ENCODE measurements at places on chromosomes 7 and 10.

- peak; percentile 78 for DNase-seq
Measured at GRCh38 chr10:132575320-132576201, 38.0 kb downstream of the INPP5A start.

DNA sequence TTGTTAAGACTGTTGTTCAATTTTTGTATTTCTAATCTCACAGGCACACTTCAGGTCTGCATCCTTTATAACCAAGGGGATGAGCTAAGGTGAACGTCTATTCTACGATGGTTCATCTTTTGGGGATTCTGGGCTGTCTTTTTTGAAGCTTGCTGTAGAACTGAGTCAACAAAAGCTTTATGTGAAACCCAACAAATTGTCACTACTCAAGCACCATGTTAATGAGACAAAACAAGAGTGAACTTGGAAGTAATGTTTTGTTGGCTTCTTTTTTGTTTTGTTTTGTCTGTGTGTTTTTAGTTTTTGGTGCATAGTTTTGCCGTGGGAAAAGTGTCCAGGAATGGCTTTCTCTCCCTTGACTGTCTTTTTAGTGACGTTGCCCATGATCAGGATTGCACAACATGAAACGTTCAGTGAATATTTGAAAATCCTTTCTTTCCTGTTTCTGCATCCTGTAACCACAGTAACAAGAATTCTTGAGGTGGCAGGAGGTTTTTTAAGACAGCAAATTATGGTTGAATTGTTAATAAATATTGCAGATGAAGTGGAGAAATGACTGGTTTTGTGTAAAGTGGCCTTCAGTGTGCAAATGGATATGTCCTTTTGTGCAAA, 65.6 kb downstream of the WIPF3 start:
- no peak for DNase-seq

DNA sequence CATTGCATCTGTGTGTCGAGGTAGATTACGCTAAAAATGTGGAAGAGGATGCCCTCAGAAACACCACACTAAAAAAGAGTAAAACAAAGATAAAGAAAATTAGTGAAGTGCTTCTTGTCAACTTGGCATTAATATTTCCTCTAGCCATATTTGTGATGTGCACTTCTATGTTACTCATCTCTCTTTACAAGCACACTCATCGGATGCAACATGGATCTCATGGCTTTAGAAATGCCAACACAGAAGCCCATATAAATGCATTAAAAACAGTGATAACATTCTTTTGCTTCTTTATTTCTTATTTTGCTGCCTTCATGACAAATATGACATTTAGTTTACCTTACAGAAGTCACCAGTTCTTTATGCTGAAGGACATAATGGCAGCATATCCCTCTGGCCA, 79.0 kb upstream of the SCIN start:
- DNase-seq = no peak

- no peak for DNase-seq
Measured at GRCh38 chr10:32516567-32517495, 70.9 kb downstream of the CCDC7 start.

DNA sequence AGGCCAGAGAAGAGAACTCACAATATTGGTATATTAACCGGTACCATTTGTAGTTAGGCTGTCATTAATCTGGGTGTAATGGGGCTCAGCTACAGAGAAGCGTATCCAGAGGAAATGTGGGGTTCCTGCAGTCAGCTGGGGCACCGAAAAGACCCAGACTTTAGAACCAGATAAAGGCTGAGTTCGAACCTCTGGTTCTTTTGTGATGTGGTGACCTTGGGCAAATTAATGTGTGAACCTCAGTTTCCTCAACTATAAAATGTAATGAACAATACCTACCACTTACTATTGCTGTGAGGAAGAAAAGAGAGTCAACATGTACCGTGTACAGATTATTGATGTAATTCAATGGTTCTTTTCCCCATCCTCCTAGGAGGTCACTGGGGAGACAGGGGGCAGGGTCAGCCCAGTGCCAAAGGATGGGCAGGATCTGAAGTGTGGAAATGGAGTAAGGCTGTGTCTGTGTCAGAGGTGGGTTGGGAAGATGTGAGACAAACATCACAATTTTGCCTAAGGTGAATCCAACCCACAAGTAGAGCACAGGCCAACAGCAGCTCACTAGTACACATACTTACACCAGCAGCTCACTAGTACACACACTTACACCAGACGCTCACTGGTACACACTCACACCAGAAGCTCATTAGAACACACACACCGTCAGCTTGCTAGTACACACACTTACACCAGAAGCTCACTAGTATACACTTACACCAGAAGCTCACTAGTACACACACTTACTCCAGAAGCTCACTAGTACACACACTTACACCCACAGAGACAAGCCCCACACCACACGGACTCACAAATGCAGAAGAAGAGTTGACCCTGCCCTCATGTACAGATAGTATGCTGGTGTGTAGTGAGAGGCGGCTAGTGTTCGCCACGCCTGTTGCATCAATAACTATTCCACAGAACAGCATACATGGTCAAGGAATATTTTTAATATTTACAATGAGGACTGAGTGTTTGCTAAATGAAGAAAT, 28.0 kb downstream of the PRSS2 start:
- no peak for DNase-seq

- DNase-seq = no peak
Measured at GRCh38 chr10:101525848-101526247, 62.2 kb downstream of the POLL start.

GRCh38 chr10:73785721-73786511, 510 bp downstream of the ZSWIM8 start:
- DNase-seq = peak; percentile 67

DNA sequence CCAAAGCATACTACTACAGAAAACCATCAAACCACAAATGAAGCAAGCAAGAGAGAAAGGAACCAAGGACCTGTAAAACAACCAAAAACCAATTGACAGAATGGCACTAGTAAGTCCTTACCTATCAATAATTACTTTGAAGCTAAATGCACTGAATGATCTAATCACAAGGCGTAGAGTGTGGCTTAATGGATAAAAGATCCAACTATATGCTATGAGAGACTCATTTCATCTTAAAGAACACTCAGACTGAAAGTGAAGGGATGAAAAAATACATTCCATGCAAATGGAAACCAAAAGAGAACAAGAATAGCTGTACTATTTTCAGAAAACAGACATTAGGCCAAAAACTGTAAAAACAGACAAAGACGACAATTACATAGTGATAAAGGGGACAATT, 70.7 kb downstream of the CRPPA start:
- no peak for DNase-seq

DNA sequence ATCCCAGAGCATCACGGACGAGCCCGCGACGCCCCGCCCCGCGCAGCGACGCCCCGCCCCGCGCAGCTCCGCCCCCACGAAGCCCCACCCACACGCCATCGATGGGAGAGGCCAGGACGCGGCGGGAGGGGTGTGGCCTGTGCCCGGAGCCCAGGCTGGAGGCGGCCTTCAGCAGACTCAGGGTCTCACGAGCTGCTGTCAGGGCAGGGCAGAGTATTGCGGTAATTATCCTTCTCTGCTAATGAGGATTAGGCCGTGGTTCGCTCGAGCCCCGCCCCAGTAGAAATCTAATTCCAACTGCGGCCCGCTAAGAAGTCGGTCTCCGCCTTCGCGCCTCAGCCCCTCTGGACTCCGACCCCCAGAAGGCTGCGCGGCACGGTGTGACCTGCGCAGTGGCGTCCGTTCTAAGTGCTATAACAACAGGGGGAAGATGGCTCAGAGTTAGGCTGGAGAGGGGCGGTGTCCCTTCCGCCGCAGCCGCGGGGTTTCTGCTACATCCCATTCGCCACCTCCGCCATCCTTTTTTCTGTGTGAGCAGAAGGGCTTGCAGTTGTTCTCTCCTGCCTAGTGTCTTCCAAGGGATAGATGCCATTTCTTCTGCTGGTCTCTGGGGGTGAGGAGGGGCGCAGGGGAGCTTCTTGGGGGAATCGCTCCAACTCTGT, 337 bp upstream of the NT5C3A start:
- peak; percentile 96 for DNase-seq

DNA sequence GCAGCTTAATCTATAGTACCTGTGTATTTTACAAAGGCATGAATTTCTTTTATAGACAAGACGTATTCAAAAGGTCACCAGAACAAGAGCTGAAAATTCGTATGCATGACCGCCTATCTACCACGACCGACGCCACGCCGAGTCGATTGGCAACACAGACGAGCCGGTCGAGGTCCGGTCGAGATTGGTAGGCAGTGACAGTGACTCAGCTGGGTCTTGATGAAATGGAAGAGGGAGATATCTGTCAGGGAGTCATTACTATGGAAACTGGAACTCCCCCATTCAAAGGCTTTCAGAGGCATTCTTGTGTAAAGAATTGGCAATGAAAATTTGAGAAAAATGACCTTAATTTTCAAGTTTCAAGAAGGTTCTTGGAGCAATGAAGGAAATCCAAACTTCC, 2.1 kb downstream of the ATP5MK start:
- DNase-seq = peak; percentile 46

DNA sequence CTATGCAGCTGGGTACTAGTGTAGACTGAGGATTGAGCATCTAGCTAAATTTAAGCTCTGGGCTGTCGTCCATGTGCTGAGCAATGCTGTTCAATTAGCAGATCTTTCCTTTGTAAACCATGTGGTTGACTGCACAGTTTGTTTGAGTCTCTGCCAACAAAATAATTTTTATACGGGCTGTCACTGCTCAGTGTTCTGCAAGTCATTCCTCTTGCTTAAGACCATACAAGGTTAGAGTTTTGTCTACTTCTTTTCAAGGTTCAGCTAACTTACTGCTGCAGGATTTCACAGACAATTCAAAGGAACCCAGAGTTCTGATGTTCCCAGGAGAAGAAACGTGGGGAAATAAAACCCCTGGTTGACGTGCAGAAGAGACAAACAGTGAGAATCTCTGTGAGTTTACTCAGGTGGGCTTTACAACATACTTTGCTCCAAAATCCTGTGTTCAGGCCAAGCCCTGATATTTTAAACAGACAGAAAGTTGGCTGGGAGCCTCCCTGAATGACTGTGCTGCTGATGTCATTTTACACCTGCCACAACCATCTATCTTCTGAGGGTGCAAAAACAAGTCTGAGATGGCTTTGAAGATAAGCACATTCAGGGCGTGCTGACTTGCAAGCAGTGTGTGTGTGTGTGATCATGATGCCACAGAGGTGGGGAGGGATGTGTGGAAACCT, 177.1 kb upstream of the SVIL start:
- peak; percentile 85 for DNase-seq

DNA sequence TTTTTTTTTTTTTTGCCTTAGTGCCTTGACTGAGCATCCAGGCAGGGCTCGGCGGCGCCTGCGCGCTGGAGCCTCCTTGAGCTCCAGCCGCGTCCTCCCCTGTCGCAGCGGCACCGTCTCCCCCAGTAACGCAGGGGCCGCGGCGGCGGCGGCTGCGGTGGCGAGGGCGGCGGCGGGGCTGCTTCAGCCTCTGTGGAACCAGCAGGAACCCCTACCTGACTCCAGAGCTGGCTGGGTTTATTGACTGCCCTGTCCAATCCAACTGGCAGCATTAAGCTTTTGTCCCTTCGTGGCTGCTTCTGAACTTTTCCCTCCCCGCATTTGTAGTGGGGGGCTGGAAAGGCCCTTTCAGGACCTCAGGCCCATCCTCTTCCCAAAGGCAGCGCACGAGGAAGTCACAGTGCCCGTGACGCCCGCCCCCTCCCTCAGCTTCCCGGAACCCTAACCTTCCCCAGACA, at the start of gene GPR85:
GPR85 (minus strand) TSS at position 397 of the 458 bp plus-strand sequence. CDS start 2,106 bp downstream, outside the sequence.
- DNase-seq = peak; percentile 60

DNA sequence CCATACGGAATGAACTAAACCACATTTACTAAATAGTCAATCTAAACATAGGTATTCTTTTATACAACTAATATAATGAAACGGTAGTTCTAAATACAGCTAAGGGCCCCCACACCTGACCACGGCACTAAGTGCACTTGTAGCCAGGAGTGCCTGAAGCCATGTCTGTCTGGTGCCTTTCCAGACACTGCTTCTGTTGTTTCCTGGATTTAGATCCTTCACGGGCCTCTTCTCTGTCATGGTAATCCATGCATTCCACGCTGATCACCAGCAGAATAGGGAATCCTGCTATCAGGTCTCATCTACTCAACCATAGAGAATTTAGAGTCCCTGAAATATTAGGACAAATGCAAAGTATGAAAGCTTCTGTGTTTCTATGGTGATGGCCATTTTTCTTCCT, 37.8 kb downstream of the OSBPL3 start:
- no peak for DNase-seq

- DNase-seq = peak; percentile 24
Measured at GRCh38 chr7:35241436-35241835, 12.5 kb downstream of the TBX20 start.

GRCh38 chr10:132893090-132893489, 49.3 kb downstream of the CFAP46 start:
- DNase-seq = no peak

GRCh38 chr10:43204943-43205671, 61.8 kb downstream of the RASGEF1A start:
- peak; percentile 67 for DNase-seq

GRCh38 chr7:18119985-18120384, 92.3 kb upstream of the PRPS1L1 start:
- peak; percentile 20 for DNase-seq

GRCh38 chr7:151008511-151009323, 15.6 kb downstream of the ATG9B start:
- DNase-seq = peak; percentile 67

DNA sequence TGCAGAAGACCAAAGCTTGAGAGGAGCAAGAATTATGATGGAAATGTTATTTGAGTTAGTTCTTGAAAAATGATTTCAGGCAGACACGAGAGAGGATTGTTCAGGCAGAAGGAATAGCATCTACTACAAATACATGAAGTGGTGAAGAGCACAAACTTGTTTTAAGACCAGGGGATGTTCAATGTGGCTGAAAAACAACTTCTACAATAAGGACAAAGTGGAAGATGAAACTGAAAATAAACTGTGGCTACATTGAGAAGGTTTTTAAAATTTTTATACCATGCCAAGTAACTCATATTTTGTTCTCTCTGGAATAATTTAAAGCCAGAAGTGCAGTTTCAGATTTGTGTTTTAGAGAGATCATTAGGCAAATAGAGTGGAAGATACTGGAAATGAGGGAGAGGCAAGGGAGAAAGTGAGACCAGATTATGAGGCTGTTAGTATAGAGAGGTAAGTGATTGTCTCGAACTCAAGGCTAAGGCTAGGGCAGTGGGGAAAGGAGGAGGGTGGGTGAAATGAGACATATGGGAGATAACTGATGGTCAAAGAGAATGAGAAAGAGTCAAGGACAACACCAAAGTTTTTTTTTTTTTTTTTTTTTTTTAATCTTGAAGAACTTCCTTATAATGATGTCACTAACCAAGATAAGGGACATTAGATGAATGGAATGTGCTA, 115.4 kb downstream of the MDFIC start:
- DNase-seq = peak; percentile 20

DNA sequence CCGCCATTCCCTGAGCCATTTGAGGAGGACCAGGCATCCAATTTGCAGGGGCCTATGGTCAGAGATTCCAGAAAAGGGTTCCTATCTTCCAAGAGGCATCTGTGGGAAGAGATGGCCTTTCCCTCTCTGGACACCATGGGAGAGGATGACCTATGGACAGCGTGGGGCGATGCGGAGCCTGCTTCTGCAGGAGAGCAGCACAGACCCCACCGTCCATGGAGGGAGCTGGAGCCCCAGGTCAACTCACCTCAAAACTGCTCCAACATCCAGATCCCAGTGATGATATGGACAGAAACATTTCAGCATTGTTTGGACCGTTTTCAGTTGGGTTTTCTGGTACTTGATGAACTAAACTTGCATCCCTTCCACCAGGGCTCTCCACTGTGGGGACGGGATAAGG, 34.0 kb upstream of the FOXK1 start:
- DNase-seq = no peak

- no peak for DNase-seq
Measured at GRCh38 chr10:114448897-114449296, 44.6 kb upstream of the AFAP1L2 start.

- DNase-seq = no peak
Measured at GRCh38 chr7:154881026-154881425, 121.9 kb downstream of the PAXIP1 start.

GRCh38 chr7:98224701-98225181, 13.5 kb downstream of the BHLHA15 start:
- no peak for DNase-seq

All from kidney tubule cell (primary cell).